ENCODE measurements at places on chromosomes 4 and X.

- DNase-seq, result no peak
Observed at GRCh38 chrX:44061968-44062614, 88.9 kb upstream of the NDP start.

GRCh38 chrX:2960861-2961515 lies 31.8 kb upstream of the ARSD start:
- no peak for DNase-seq

DNA sequence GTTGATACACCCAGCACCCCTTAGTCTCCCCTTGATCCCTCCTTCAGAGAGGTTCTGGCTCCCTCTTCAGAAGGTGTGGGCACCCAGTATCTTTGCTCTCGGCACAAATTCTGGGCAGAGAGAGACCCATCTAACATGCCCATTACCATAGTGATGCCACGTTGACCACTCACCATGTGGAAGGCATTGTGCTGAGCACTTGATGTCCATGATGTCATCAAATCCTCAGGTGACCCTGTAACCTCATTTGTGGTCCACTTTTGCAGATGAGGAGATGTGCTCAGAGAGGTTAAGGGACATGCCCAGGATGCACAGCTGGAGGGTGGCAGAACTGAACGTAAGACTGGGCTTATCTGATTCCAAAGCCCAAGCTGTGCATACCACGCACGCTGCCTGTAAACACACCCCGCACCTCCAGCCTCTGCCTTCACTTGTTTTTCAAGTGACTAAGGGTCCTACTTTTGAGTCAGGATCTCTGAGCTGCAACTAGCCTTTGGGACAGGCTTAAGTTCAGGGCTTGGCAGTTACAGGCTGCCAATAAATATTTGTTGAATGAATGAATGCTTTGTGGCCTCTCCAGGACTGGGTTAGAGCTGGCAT lies 55.2 kb downstream of the HTRA3 start:
- DNase-seq, result no peak

- no peak for DNase-seq
Observed at GRCh38 chr4:34731070-34731469, 1513.2 kb downstream of the ARAP2 start.

DNA sequence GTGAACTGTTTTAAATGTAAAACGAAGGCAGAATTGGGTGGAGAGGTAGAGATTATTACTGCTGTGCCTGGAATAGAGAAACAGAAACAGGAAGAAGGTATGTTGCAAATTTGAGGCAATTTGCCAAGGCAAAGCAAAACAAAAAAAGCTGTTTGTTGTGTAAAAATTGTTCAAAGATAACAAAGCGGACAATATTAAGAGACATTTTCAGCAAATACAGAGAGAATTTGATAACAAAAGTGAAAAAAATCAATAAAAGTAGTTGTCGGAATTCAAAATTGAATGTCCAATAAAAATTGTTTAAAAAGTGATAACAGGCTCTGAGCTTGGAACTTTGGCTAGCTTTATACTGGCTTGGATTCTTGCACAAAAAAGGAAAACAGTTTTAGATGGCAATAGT lies 14.4 kb upstream of the SMS start:
- DNase-seq, result no peak

DNA sequence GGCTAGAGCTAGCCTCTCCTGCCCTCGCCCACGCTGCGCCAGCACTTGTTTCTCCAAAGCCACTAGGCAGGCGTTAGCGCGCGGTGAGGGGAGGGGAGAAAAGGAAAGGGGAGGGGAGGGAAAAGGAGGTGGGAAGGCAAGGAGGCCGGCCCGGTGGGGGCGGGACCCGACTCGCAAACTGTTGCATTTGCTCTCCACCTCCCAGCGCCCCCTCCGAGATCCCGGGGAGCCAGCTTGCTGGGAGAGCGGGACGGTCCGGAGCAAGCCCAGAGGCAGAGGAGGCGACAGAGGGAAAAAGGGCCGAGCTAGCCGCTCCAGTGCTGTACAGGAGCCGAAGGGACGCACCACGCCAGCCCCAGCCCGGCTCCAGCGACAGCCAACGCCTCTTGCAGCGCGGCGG lies at the start of gene AR:
Gene AR (plus strand): TSS at position 204 of the 400 bp plus-strand sequence. CDS start 1,126 bp downstream, outside the sequence.
- DNase-seq, result no peak

- DNase-seq, result no peak
Observed at GRCh38 chr4:138673053-138673452, 342.5 kb upstream of the NOCT start.
